Spinal cord (tissue), 10 donors: ENCODE measurements at places on chromosomes 12 and 14. TPM values are rescaled to one million over a fixed set of nuclear protein-coding genes. Genes with fewer than 3 reads are reported as not detected.

The CNIH1 gene
- 87.4 TPM for total RNA-seq

The RERGL gene
- total RNA-seq: 7.7 TPM

The GUCY2C gene
- not detected for total RNA-seq

The KITLG gene
- 34.3 TPM for total RNA-seq

The RDH12 gene
- 2.0 TPM for total RNA-seq

The ARHGDIB gene
- 58.1 TPM for total RNA-seq

The DAO gene
- total RNA-seq: not detected

DNA sequence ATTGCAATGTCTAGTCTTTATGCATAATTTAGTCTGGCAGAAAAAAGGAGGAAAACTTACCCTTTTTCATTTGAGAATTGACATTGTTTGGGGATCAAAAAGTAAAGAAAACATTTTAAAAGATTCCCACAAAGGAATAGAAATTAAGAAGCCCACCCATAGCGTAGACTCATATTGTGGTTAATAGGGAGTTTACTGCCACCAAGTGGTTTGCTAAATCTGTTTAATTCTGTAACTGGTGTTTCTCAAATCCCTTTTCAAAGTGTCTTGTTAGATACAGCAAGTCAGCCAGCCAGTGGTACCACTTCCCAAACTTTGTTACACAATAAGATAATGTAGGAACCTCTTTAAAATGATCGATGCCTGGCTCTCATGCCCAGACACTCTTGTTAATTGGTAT is 180.3 kb downstream of the IPO8 start:
- peak; percentile 94 for DNase-seq

DNA sequence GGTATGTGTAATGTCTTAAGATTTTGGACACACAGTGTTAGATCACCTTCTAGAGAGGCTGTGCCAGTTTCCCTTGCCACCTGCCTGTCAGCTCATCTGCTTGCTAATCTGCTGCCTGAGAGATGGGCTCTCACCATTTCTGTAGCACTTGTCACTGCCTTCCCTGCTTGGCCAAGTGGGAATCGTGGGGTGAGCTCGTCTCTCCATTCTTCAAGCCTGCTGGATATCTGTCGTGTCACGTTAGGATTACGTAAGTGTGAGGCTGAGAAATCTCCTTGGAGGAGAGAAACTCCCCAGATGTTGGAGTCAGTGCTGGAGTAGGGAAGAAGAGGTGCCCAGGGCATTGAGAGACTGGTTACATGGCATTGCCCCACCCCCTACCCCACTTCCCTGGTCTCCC is 8.6 kb upstream of the RPH3A start:
- no peak for DNase-seq

GRCh38 chr12:30696103-30696408 is 387 bp upstream of the IPO8 start:
- DNase-seq: no peak

GRCh38 chr12:99522456-99522855 is 125.1 kb upstream of the GARIN6 start:
- DNase-seq: no peak

DNA sequence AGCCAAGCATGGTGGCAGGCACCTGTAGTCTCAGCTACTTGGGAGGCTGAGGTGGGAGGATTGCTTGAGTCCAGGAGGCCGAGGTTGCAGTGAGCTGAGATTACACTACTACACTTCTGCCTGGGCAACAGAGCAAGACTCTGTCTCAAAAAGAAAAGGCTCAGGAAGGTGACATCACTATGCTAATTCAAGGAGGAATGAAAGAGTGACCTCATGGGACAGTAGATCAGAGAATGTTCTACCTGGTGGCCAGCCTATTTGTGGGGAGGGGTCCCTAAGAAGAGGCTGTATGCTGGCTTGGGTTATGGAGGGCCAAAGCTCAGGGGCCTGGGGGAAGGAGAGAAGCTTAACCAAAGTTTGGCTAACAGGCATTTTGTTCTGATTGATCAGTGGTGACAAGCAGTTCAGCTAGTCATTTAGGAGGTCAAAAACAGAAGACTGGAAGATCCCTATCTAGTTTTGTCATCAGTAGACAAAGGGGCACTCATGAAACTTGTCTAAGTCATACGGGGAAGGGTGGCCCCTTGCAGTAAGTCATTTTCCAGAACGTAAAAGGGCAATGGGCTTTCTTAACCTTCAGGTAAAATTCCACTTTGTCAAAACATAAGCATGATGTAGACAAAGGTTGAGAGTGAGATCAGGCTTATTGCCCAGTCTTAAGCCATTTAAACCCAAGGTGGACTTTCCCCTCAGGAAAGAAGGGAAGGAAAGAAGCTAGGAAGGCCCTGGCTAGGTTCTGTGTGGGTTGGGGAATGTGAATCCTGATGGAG is 60.8 kb upstream of the EEA1 start:
- DNase-seq: no peak

- DNase-seq: no peak
Observed at GRCh38 chr14:99516156-99516870, 35.1 kb downstream of the CCNK start.

- no peak for DNase-seq
Observed at GRCh38 chr12:10031321-10031720, 839 bp downstream of the CLEC9A start.

GRCh38 chr12:41653386-41654326 is 465.5 kb downstream of the PDZRN4 start:
- DNase-seq: no peak

DNA sequence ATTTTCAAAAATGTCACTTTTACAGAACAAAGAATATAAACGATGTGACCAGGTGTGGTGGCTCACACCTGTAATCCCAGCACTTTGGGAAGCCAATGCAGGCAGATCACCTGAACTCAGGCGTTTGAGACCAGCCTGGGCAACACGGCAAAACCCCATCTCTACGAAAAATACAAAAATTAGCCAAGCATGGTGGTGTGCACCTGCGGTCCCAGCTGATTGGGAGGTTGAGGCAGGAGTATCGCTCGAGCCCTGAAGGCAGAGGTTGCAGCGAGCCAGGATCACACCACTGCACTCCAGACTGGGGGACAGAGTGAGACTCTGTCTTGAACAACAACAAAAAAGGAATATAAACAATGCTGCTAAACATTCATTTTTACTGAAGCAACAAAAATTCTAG is 15.2 kb downstream of the HEATR5A start:
- no peak for DNase-seq

- DNase-seq: no peak
Observed at GRCh38 chr14:43983721-43984120, 523.4 kb downstream of the FSCB start.

DNA sequence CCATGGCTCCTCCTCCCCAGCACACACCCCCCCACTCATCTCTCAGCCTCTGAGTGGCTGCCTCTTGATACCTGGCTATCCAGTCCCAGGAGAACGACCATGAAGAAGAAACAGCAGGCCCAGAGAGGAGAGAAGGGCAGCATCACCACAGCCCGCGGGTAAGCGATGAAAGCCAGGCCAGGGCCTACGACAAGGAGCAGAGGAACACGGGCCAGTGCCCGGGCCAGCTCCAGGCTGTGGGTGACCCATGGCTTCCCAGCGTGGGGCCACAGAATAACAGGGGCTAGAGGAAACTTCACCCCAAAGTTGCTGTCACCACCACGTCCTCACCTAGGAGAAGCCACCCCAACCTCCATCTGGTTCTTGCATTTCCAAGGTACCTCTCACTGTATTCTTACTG is 10.4 kb upstream of the SLC6A12 start:
- no peak for DNase-seq

DNA sequence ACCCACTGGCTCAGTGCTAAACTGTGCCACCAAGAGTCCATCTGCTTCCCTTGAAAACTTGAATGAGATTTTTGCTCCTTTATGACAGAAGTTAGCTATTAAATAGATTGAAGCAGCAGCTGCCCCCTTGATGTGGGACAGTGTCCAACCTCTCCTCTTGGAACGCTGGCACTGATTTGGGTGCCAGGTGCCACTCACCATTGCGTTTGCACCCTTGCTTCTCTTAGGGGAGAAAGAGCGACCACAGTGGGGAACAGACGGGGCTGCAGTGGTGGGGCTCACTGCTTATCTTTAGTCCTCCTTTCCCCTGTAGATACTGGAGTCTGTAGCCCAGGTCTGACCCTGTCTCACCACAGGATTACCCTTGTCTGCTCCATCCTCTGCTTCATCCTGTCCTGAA is 9.4 kb downstream of the EP400 start:
- peak; percentile 46 for DNase-seq
